ENCODE measurements at places on chromosomes 6 and 20.

DNA sequence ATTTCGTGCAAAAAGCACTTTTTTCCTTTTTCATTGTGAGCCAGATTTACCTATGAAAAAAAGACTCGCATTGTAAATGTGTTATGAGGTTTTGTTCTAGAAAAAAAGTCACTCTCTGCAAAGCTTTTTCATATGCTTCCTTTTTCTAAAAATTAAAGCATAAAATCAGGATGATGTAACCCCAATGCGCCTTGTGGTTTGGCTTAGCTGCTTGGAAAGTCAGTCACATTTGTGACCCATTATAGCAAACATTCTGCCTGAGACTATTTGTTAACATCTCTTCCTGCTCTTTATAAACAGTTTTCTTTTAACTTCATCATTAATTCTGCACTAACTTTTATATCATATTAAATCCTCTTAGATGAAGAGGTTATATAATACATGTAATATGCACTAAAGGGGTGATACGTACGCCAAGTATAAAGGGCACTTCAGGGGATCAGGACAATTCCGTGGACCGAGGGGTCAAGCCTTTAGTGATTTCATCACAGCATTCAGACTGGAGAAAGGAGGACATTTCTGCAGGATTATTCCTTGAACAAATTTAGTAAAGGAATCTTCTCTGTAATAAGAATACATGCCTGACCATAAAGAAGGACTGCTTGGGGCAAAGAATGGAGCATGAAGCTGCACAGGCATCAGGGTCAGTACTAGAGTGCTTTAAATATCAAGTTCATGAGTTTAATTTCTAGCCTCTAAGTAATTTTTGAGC lies 48.1 kb upstream of the SMLR1 start:
- no peak overlapping the region for H3K4me3 ChIP-seq
- no peaks in the 10 kb centered on the region for H3K36me3 ChIP-seq
- no peak for DNase-seq
- H3K27me3 ChIP-seq, result no peaks in the 10 kb centered on the region
- H3K4me1 ChIP-seq, result no peaks in the 10 kb centered on the region

- H3K27ac ChIP-seq, result no peak overlapping the region
- H3K4me3 ChIP-seq, result no peak overlapping the region
- H3K27me3 ChIP-seq, result no peaks in the 10 kb centered on the region
- DNase-seq, result no peak
Observed at GRCh38 chr6:11779329-11780096, 910 bp upstream of the ADTRP start.

DNA sequence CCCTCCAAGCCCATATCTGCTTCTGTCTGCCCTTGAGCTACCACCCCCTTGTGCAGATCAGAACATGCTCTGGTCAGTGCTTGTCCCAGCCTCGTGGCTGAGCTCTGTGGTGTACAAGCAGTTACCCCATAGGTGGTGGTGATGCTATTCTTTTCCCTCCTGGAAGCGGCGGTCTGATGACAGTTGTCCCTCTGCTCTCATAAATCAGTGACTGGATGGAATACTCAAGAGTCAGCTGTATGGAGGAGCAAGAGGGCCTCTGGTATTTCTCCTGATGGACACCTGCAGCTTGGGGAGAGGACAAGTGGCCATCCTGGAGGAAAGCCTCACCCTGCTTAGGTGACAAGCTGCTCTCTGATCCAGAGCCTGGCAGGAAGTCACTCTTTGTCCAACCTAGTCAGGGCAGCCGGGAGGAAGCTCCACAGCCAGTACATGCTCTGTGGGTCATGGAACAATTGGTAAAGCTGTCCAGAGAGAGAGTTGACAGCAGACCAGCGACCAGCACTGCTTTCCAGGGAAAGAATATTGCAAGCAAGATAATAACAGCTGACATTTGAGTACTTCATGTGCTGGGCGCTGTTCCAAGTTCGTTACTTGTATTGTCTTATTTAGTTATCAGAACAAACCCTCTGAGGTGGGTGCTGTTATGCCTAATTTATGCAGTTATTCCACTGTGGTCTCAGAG lies 47.1 kb downstream of the SCAND1 start:
- H3K4me1 ChIP-seq, result no peaks in the 10 kb centered on the region
- H3K27ac ChIP-seq, result no peak overlapping the region
- H3K36me3 ChIP-seq, result no peaks in the 10 kb centered on the region
- DNase-seq, result peak; percentile 19
- H3K27me3 ChIP-seq, result no peaks in the 10 kb centered on the region
- no peak overlapping the region for H3K4me3 ChIP-seq

DNA sequence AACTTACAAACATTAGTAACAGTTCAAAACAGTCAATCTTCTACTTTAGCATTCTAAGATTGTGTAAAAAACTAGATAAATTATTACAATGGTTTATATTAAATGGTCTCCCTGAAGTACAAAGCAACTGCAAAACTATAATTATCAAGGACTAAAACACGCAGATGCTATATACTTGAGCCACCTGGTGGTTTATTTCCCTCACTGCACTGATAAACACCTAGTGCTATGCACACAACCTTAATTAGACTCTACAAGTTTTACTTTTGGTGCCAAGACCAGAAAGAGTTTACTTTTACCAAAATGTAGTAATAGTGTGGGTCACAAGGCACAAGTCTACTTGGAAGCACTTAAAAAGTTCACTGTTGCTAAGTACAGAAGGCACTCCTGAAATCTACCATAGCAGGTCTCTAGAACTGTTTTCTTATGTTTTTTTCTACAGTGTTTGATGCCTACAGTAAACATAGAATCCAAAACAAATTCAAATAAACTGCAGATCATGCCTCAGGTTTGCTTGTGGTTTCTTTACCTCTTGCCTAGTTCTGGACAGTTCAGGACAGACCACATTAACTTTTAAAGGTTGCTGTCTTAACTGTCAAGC lies 49.2 kb downstream of the GMDS start:
- peak; percentile 32 for DNase-seq
- H3K27me3 ChIP-seq, result no peaks in the 10 kb centered on the region
- no peak overlapping the region for H3K4me3 ChIP-seq
- H3K4me1 ChIP-seq, result no peaks in the 10 kb centered on the region
- no peak overlapping the region for H3K27ac ChIP-seq

DNA sequence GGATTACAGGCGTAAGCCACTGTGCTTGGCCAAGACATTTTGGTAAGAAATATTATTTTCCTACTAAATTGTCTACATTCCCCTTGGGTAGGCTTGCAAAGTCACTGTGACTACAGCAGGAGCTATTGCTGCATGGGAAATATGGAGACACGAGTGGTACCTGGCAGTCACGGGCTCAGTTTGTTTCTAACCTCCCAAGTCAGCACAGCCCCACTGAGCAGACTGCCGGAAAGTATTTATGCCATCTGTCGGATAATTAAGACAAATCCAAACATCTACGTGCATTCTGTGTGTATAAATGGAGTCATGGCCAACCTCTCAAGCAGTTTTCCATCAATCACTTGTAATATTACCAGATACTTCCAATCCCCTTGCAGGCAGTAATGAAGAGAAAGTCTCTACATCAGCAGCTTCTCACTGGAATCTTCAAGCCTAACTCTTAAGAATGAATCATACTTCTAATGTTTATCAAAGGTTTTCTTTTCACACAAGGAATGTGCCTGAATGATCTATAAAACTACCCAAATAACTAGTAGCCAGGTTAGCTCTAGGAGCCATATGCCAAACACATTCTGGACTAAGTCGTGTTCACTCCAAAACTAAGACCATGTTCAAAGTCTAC lies 20.1 kb downstream of the PSMB1 start:
- no peaks in the 10 kb centered on the region for H3K4me1 ChIP-seq
- no peaks in the 10 kb centered on the region for H3K27me3 ChIP-seq

DNA sequence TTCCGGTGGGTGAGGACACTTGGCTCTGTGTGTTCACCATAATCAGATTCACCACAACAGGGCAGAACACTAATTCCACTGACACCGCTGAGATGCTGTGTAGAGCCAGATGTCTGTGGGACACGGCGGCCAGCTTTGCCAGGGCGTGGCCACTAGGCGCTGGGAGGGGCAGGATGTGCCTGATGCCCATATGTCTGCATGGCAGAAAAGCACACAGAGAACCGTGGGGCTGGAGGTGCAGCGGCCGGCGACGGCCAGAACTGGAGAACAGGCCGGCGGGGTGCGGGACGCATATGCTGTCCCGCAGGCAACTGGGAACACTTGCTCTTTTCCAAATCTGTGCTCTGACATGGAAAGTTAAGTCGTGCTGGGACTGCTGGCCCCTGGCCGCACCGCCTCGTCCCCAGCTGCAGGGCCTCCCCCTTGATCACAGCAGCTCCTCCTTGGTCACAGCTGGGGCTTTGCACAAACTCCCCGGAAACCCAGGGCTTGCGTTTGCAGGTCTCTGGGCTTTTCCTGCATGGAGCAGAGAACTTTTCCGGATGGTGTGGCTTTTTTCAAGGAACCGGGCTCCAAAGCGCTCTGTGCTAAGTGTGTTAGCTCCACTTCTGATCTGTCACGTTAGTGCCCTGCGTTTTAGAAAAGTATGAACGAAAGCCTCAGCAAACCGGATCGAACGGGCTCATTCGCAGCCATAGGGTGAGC lies 31.1 kb downstream of the NTSR1 start:
- H3K27me3 ChIP-seq, result peaks cover 4% of the 10 kb centered on the region
- H3K4me1 ChIP-seq, result no peaks in the 10 kb centered on the region
- H3K36me3 ChIP-seq, result no peaks in the 10 kb centered on the region
- no peak for DNase-seq

- H3K27ac ChIP-seq, result no peak within 1 kb of the TSS
- no peak within 1 kb of the TSS for H3K4me3 ChIP-seq
- H3K27me3 ChIP-seq, result no peaks in the 10 kb centered on the region
- no peaks in the 10 kb centered on the region for H3K4me1 ChIP-seq
- no peak for DNase-seq
Observed at GRCh38 chr20:33053291-33054106, at the start of gene BPIFB3. TSS of gene BPIFB3 (plus strand) at chr20:33053903. CDS start at chr20:33055436, 1,533 bp downstream.

DNA sequence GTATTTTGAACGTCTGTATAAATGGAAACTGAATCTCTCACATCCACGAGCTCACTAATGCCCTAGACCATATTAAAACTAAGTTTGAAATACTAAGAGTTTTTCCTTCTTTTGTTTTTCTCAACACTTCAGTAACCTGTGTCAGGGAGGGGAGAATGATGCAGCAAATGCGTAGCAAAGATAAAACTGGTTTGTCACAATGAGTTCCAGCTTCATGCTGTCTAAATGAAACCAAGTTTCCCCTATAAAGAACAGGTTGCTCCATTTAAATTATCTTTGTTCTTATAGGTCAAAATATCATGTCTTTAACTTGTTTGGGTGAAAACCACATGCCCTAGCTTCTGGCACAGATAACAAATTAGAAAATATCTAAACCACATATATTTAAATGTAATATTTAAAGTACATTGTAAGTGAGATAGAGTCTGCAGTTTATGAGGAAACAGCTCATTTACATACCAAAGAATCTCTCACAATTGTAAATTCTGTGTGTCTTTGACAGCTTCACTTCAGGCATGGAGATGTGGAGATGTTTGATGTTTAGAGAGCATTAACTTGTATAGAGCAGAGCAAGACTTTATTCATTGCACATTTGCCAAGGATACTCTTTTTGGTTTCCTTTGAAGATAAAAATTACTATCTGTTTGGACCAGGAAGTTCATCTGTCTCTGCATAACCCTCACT lies 7.3 kb downstream of the TRDN start:
- H3K36me3 ChIP-seq, result no peaks in the 10 kb centered on the region
- no peaks in the 10 kb centered on the region for H3K27me3 ChIP-seq
- no peak overlapping the region for H3K4me3 ChIP-seq
- DNase-seq, result no peak

DNA sequence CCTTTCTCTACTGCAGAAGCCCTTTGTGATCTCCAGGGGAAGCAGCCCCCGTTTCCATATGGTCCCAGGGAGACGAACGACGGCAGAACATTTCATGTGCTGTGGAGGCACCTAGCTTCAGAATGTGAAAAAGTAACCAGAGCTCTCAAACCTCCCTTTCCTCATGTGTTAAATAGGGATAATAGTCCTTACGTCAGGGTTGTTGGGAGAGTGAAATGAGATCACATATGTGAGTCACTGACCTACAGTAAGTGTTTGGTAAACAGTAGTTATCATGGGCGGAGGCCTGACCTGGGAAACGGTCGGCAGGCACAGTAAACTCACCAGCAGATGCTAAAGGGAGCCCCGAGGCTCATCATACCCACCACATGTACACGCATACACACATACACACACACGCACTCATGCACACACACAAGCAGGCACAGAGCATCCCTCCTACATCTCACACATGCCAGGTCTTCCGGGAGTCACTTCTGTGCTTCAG lies 89.7 kb downstream of the LY86 start:
- no peaks in the 10 kb centered on the region for H3K27me3 ChIP-seq
- H3K4me3 ChIP-seq, result no peak overlapping the region
- H3K27ac ChIP-seq, result no peak overlapping the region
- H3K4me1 ChIP-seq, result no peaks in the 10 kb centered on the region
- H3K36me3 ChIP-seq, result no peaks in the 10 kb centered on the region

DNA sequence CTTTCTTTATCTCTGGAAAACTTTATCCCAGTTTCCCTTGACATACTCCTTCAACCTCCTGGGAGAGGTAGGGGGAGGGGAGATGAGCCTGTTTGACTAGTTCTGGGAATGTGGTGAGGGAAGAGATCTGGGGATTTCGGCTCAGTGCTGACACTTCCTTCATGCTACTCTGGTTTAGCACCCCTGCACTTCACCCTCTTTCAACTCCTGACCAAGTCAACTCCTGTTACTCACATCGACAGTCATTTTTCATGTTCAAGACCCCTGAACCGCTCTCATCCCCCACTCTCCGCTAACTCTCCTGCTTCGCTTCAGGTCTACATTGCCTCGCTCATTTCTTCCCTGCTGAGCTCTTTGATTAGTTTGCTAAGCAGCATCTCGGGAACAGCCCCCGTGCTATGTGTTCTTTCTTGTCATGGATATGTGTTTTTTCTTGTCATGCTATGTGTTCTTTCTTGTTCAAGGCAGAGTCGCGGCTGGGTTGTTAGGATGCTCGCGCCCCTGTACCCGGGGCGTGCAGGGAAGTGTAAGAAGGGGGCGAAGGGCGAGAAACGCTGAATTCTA lies 16.6 kb upstream of the TRIM27 start:
- H3K27ac ChIP-seq, result peak overlapping the region; percentile 79
- no peaks in the 10 kb centered on the region for H3K27me3 ChIP-seq
- DNase-seq, result peak; percentile 75

- no peak for DNase-seq
- H3K27ac ChIP-seq, result no peak overlapping the region
- no peaks in the 10 kb centered on the region for H3K4me1 ChIP-seq
- no peaks in the 10 kb centered on the region for H3K27me3 ChIP-seq
- no peak overlapping the region for H3K4me3 ChIP-seq
Observed at GRCh38 chr20:3901706-3902440, 12.7 kb downstream of the PANK2 start.

DNA sequence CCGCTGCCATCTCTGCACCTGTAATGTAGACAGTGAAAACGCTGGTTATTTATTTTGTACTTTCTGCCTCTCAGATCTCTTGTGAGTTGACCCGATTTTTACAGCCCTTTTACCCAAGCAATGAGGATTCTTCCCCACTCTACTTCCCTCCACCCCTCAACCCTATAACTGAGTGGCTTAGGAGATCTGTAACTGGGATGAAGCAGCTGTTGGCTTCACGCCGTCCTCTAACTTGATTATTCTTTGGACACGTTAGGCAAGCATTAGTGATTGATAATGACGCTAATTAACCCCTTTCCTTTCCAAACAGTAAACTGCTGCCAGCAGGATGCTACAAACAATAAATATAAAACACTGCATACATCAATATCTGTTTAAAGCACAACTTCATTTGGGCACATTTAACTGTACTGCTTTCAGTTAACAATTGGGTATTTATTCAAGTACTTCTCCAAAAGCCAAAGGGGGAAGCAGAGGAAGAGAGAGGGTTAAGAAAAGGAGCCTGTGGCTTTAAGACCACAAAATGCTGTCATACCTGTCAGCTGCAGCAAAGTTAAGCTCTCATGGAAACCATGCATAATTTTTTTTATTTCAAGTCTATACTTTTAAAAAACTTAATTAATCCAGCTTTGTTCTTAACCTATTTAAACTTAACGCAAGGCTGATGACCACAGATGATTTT lies 21.2 kb downstream of the TFAP2A start:
- H3K4me3 ChIP-seq, result no peak overlapping the region
- H3K4me1 ChIP-seq, result no peaks in the 10 kb centered on the region
- no peak for DNase-seq
- H3K27ac ChIP-seq, result no peak overlapping the region
- H3K27me3 ChIP-seq, result peaks cover 5% of the 10 kb centered on the region

Data from prostate gland (tissue), 2 donors.